T-cell (primary cell): ENCODE measurements at places on chromosomes 4 and X.

DNA sequence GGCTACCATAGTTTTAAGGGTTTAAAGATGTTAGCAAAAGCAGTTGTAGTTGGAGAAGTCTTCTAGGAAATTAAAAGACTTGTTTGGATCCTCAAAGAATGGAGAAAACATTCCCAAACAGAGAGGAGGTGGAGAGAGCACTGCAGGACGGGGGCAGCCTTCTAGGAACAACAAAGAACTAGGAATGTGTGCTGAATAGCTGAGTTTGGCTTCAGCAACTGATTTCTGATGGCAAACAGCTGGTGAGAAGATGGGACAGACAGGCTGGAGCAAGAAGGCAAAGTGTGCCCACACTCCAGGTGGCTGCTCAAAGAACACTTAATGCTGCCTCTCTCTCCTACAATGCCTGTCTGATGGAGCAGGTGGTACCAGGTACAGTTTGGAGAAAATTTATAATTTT, 1331.1 kb downstream of the ADGRL3 start:
- no peak for DNase-seq
- no peaks in the 10 kb centered on the region for H3K27me3 ChIP-seq
- H3K36me3 ChIP-seq, result no peaks in the 10 kb centered on the region
- no peak overlapping the region for H3K27ac ChIP-seq
- H3K4me3 ChIP-seq, result no peak overlapping the region

- H3K4me1 ChIP-seq, result no peaks in the 10 kb centered on the region
- H3K36me3 ChIP-seq, result no peaks in the 10 kb centered on the region
- no peaks in the 10 kb centered on the region for H3K27me3 ChIP-seq
- no peak overlapping the region for H3K27ac ChIP-seq
These were observed 169.8 kb downstream of the PARM1 start for GRCh38 chr4:75102787-75103085.

DNA sequence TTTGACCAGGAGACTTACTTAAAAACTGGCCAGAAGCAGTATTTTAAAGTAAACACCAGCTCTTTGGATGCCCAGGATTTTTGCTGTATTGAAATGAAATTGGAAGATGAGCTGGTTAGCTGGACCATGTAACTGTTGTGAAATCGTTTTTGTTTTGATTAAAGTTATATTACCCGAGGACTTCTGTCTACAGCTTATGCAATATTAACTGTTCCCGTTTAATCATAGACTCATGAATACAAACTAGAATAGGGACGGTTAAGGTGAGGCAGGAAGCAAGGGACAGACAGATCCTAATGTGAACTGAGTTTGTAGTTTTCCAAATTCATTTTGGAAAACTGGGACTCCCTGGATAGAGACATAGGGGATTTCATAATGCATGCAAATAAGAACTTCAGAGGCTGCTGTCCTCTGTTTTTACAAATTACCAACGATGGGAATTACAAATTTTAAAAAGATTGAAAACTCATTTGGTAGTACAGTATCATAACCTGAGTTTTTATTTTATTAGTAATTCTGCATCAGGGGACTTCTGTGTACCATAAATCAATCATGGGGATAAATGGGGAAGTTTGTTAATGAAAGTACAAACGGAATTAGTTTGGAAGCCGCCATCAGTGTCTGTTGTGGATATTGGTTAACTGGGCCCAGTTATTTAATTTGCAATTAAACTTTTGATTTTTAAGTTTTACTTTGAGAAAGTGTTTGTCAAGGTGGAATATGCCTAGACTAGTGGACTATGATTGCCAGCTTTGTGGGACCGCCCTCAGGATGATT, 304.4 kb downstream of the AFF2 start:
- H3K27ac ChIP-seq, result no peak overlapping the region
- DNase-seq, result no peak
- H3K36me3 ChIP-seq, result no peaks in the 10 kb centered on the region
- H3K4me3 ChIP-seq, result no peak overlapping the region
- H3K4me1 ChIP-seq, result no peaks in the 10 kb centered on the region

DNA sequence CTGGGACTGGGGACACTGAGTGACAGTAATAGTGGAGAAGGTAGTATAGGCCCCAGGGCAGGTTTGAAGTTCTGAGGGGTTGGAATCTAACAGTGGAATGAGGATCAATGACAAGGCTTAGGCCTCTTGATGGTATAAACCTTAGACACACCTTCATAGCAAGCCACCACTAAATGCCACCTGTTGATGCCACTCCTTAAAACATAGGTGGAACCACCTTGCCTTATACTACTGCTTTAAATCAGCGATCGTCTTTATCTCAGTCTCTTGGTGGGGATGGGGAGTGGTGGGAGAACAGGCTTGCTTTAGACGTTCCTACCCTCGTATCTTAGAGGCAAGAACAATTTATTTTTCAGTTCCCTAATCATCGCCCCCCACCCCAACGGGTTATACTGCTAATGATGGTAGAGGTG, 1.2 kb downstream of the RAB33B start:
- H3K27ac ChIP-seq, result no peak overlapping the region
- no peaks in the 10 kb centered on the region for H3K36me3 ChIP-seq
- no peak for DNase-seq

DNA sequence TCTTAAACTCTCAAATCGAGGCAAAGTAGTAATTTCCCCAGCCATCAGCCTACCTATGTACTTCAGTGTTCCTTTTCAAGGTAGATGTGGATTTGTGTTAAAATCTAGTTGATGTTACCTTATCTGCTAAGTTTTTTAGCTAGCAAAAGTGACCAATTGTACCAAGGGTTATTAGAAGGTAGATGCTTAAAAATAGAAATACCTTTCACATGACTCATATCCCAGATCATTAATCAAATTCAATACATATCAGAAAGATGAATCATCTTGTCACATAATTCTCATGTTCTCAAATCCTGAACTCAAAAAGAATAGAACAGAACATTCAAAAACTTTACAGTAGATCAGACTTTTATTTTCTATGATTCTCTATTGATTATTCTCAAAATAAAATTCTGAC, 3.5 kb downstream of the ENAM start:
- H3K27me3 ChIP-seq, result no peaks in the 10 kb centered on the region
- no peak for DNase-seq
- no peak overlapping the region for H3K4me3 ChIP-seq

DNA sequence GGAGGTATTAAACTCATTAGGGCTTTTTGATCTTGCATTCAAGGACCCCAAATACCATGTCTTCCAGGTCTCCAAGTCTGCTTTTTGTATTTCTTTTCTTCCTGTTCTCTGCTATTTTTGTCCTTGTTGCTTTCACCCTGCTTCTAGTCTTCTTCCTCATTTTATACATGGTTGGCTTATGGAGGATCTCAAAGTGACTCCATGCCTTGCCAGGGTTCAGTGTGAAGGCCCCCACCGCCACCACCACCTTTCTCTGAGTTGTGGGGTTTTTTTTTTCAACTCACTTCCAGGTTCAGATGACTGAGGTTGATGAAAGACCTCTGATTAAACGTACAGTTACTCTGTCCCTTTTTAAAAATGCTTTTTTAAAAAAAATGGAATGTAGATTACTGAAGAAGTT, 96.3 kb downstream of the MAML3 start:
- no peak overlapping the region for H3K27ac ChIP-seq
- no peak for DNase-seq
- H3K4me1 ChIP-seq, result peaks cover 51% of the 10 kb centered on the region
- H3K27me3 ChIP-seq, result no peaks in the 10 kb centered on the region

GRCh38 chr4:145066063-145066501, 31.9 kb downstream of the ANAPC10 start:
- peaks cover 4% of the 10 kb centered on the region for H3K36me3 ChIP-seq
- no peak overlapping the region for H3K4me3 ChIP-seq
- no peaks in the 10 kb centered on the region for H3K27me3 ChIP-seq
- no peak overlapping the region for H3K27ac ChIP-seq
- no peak for DNase-seq
- H3K4me1 ChIP-seq, result peaks cover 11% of the 10 kb centered on the region

GRCh38 chr4:112531146-112531545, 15.2 kb upstream of the NEUROG2 start:
- peaks cover 17% of the 10 kb centered on the region for H3K27me3 ChIP-seq
- H3K27ac ChIP-seq, result no peak overlapping the region
- no peak for DNase-seq
- no peaks in the 10 kb centered on the region for H3K4me1 ChIP-seq
- H3K4me3 ChIP-seq, result no peak overlapping the region
